Stimulated activated CD4-positive, alpha-beta T cell treated with anti-CD3 and anti-CD28 coated beads, Interleukin-1b, Interleukin-23, amount 100 ng/mL, for 24 hours (primary cell): ENCODE measurements at places on chromosomes 6 and 20.

GRCh38 chr6:39847221-39847620 lies 55.0 kb downstream of the DAAM2 start:
- no peak for DNase-seq

DNA sequence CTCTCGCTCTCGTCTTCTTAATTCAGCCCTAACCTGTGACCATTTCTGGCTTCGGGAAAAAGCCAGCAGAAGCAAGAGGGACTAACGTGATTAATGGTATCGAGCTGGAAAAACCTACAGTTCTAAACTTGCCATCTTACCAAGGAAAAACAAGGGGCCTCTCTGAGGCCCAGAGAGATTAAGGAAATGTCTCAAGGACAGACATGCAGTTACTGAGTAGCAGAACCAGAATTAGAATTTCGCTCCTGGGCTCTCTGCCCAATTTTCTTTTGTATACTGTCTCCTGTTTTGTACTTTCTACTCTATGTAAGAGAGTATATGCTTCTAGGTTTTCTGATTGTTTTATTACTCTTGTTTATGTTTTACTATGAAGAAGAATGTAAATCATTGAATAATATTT lies 67.8 kb upstream of the LTV1 start:
- DNase-seq = no peak

GRCh38 chr20:59018817-59019216 lies 412 bp upstream of the TUBB1 start:
- DNase-seq = no peak

GRCh38 chr20:417801-418342 lies 9.8 kb downstream of the RBCK1 start:
- no peak for DNase-seq

DNA sequence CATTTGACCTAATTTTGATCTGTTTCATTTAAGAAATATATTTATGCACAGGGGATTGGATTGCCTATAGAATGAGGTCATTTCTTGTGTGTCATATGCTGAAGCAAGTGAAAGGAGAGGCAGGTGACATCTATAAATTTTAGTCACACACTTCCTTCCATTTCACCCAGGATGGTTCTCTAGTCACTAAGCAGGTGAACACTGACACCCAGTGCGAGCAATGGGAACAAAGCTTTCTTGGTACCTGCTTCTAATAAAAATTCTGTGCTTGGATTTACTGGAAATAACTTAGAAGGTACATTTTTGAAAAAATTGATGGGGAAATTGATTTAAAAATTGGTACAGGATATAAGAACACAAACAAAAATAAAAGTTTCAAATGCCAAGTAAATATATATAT lies 66.9 kb upstream of the MC3R start:
- DNase-seq = no peak

DNA sequence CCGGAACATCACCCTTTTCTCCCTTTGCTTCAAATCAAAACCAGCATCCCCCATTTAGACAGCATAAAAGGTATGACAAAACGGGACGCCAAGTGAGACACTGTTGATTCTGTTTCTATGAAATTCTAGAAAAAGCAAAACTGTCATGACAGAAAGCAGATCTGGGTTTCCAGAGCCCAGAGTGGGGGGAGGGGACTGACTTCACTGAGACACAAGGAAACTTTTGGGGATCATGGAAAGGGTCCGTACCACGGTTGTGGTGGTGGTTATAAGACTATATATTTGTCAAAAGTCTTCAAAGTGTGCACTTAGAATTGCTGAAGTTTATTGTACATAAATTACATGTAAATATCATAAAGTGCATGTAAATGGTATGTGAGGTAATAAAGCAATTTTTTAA lies 82.6 kb downstream of the SLC22A3 start:
- DNase-seq = no peak

DNA sequence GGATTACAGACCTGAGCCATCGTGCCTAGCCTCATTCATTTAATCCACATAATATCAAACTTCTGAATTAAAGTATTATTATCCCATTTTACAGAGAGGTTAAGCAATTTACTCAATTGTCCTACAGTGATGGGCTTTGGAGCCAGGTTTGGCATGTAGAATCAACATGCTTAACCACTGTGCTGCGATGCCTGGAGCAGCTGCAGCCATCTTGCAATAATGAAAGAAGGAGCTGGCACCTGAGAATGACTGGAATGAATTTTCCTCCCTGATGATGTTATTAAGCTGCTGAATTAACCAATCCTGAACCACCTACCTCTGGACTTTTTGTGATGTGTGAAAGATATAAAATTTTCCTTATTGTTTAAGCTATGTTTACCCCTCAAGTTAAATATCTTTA lies 13.1 kb upstream of the CCND3 start:
- DNase-seq = no peak

GRCh38 chr20:41692479-41693135 lies 74.4 kb upstream of the CHD6 start:
- peak; percentile 58 for DNase-seq

DNA sequence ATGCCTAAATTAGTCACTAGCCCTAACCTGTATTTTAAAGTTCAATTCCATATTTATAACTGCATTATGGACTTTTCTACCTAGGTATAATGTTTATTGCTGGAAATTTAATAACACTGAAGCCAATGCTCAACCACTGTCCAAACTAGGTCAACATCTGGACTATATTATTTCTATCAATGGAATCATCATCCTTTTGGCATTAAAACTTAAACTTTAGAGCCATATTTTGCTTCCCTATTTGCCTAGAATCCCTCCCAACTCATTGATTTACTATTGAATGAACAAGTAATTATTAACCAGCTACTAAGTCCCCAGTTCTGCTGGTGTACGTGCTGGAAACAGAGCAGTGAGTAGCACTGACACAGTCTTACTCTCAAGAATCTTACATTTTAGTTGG lies 291.7 kb upstream of the SPTLC3 start:
- no peak for DNase-seq
